ENCODE measurements at places on chromosomes 1 and 21.

- DNase-seq, result no peak
Measured at GRCh38 chr1:154129391-154129970, 25.4 kb downstream of the NUP210L start.

DNA sequence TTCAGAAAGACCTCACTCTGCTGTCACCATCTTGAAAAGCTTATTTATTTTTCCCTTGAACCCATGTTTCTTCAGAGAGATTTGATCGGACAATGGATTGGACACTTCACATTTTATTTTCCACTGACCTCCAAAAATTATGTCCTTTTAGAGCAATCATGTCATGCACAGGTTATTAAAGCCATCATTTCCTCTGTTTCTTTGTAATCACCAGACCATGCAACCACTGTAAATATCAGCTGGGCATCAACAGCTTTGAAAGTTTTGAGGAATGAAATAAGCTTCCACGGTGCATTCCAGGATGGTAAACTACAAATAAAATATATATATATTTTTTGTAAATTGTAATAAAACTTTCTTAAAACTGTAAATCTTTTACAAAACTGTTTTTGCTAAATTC, 144.1 kb upstream of the ADAMTS5 start:
- DNase-seq, result no peak

DNA sequence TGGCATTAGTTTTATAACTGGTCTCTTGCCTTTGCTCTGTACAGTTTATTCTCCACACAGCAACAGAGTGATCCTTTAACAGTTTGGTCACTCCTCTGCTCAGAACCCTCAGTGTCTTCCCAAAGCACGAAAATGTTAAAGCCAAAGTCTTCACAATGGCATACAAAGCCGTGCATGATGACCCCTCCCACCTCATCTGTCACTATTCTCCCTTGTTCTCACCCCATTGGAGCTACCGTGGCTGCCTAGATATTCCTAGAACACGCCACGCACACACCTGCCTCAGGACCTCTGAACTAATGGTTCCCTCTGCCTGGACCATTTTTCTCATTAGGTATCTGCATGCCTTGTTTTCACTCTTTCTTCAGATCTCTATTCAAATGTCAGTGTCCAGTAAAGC, 8.6 kb upstream of the SEMA4A start:
- DNase-seq, result no peak

GRCh38 chr21:15650735-15651134, 79.0 kb upstream of the USP25 start:
- no peak for DNase-seq

GRCh38 chr1:247070645-247071044, 8.0 kb downstream of the ZNF670 start:
- DNase-seq, result no peak

- no peak for DNase-seq
Measured at GRCh38 chr1:55250399-55251075, 35.4 kb upstream of the USP24 start.

DNA sequence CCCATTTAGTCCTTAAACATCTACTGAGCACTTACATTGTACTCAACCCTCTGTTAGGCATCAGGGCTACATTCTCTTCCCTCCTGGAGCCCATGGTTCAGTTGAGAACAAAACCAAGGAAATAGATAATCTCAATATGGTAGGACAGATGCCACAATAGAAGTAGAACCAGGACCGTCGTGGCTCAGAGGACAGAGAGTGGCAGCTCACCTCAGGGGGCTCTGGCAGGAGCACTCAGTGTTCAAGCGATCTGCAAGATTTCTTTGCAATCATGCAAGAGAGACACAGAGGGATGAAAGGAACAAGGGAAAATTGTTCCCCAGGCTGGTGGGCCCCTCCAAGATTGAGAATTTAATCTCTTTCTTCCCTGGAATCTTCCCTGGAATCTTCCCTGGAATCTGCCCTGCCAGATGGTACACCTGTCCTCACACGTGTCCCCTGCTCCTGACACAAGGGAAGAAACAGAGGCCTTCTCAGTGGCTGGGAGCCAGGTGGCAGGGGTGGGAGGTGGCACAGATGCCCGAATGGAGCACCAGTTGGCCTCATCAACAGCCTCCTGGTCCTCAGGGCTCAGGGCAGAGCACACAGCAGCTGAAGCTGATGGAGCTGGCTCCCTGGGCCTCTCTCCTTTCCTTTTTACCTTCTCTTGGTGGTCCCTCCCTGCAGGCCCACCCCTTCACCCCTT, 135.4 kb downstream of the PLXNA2 start:
- no peak for DNase-seq
